Muscle of back (tissue), 13 donors: ENCODE measurements at places on chromosomes 16 and 17.

GRCh38 chr16:12411516-12411915 lies 392.2 kb downstream of the CPPED1 start:
- no peak for DNase-seq

GRCh38 chr17:7443499-7444485 lies 1.1 kb upstream of the CHRNB1 start:
- no peak for DNase-seq

GRCh38 chr17:16484445-16485175 lies 7.4 kb downstream of the LRRC75A start:
- no peak for DNase-seq

- no peak for DNase-seq
These were observed 495 bp downstream of the PARN start for GRCh38 chr16:14629612-14629918.

DNA sequence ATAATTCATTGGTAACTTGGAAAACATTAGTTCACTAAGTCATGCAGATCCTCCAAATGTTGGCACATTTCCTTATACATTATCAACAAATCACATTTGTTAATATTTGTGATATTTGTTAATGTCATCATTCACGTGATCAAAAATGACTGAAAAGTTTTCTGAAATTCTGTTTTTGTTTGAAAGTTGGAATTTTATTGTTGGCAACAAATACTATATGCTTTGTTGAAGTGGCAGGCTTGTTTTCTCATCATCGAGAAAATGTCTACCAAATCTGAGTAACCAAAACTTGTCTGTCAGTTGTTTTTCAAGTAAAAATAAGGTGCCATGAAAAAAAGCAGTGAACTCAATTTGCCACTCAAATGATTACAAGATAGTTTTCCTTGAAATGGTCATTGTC lies 62.8 kb downstream of the NACA2 start:
- no peak for DNase-seq

- DNase-seq, result peak; percentile 75
These were observed 19.7 kb downstream of the TMEM11 start for GRCh38 chr17:21194226-21194625.

DNA sequence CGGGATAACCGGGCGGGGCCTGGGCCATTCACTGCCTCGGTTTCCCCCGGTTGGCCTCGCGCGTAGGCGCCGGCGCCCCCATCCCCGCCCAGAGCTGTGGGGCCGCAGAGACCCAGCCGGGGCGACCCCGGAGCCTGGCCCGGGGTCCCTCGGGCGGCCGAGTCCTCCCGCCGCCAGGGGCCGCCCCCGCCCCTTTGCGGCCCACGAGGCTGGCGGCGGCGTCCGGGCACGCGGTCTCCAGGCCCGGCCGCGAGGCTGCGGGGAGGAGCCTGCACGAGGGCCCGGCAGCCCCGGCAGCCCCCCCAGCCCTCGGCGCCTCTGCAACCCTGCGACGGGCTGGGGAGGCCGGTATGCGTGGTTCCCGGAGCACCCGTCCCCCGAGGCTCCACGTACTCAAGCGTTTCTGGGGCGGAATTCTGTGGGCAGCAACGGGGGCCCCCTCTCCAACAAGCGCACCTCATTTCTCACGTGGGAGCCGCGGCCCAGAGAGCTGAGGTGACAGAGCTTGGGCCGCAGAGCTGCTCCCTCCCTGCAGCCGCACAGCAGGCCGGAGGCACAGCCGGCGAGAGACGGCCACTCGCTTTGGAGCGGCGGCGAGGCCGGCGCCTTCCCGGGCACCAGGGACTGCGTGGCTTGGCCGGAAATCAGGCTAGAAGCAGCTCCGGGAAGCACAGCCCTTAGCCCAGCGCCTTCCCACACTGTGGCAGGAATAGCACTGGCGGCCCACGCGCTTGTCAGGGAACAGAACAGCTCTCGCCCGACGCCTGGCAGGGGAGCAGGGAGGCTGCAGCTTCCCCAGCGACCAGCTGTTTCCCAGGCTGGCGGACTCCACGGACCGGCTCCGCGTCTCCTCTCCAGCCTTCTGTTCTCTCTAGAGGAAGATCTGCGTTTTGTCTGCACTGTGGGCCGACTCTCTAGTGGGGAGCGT lies 867 bp upstream of the LIMD2 start:
- DNase-seq, result peak; percentile 54

DNA sequence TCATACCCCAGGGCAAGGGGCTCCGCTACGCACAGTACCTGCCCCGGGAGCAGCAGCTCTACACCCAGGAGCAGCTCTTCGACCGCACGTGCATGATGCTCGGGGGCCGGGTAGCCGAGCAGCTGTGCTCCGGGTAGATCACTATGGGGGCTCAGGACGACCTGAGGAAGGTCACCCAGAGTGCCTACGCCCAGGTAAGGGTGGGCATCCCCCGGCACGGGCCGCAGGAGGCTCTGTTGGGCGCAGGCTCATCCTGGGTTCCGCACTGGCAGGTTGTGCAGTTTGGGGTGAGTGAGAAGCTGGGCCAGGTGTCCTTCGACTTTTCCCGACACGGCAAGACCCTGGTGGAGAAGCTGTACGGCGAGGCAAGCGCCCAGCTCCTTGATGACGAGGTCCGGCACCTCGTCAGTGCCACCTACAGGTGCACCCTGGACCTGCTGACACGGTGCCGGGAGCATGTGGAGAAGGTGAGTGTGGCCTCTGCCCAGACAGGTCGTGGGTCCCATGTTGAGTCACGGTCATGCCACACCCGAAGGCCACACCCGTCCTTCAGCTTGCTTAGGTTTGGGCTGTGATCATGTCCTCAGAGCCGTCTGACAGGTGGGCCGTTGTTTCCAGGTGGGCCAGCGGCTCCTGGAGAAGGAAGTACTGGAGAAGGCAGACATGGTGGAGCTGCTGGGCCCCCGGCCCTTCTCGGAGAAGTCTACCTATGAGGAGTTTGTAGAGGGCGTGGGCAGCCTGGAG lies 19.3 kb downstream of the DBNDD1 start:
- DNase-seq, result no peak

GRCh38 chr16:764848-765487 lies 4.4 kb downstream of the MSLN start:
- DNase-seq, result no peak

- no peak for DNase-seq
These were observed 44.1 kb downstream of the TBX4 start for GRCh38 chr17:61496174-61496956.

- no peak for DNase-seq
These were observed 267.1 kb downstream of the SOX9 start for GRCh38 chr17:72387969-72388368.

DNA sequence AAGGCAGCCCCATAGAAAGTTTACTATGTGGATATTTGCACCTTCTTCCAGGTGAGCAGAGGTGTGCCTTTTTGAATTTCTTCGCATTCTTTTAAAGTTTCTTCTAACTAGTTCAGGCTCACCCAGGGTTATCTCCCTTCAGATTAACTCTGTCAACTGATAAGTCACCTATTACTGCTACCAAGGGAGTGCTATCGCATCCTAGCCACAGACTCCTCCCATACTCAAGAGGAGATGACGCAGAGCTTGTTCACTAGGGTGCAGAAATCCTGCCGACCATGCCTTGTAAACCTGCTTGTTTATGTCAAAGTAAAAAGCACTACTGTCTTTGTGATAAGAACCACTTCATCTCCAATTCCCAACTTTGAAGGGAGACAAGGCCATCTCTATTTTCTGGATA lies 390.1 kb downstream of the RBFOX1 start:
- DNase-seq, result no peak
